ENCODE measurements at places on chromosomes 12 and 14.
A peak's percentile ranks its signal among the peaks of the same experiment; 100 is the strongest.

DNA sequence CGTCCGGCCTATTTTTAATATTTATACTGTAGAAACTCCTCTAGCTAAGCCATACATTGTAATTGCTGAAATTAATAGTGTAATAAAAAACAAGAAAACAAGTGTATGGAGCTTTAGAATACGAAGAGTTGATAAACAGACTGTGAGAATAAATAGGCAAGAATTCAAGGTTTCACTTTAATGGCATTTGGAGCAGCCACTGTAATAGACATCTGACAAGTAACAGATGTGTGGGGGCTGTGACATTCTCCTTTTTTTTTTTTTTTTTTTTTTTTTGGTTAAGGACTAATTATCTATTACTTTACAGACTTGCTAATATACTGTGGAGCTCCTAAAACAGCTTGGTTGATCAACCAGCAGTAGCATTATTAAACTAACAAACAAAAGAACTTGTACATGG lies 42.1 kb upstream of the CFAP54 start:
- DNase-seq, result no peak

DNA sequence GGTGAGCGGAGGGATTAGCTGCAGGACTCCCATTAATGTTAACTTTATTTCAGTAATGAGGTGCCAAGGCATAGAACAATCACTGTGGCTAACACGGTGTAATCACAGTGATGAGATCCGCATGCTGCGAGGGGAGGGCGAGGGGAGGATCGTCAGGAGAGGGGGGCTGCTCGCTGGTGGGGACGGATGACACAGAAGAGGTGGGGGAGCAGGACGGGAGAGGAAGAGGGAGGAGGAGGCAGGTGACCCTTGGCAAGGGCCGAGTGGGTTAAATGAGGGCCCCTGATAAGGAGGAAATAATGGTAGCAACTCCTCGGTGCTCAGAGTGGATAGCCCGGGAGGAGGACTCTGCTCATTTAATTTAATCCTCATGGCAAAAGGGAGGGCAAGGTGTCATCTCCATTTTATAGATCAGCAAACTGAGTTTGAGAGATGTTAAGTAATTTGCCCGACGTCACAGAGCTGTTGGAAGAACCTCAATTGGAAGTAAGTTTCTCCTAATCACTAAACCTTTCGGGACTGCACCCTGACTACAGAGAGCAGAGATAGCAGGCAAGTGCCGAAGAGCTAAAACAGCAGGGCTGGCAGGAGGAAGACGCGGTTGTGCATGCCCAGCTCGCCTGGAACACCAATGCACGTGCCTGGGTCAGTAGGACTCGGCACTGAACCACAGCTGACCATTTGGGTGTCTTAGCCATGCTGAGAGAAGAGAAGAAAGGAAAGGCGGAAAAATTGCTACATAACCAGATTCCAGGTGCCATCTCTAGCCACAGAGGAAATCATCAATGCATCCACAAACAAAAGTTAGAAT lies 43.0 kb downstream of the SPRING1 start:
- DNase-seq, result no peak

- DNase-seq, result no peak
Measured at GRCh38 chr12:14782756-14783155, 20.5 kb downstream of the WBP11 start.

GRCh38 chr12:110661337-110661972 lies 27.5 kb downstream of the HVCN1 start:
- peak; percentile 88 for DNase-seq

GRCh38 chr12:78470354-78471195 lies 394.0 kb upstream of the SYT1 start:
- DNase-seq, result no peak

- no peak for DNase-seq
Measured at GRCh38 chr12:45725631-45726602, 3.6 kb upstream of the ARID2 start.

- DNase-seq, result no peak
Measured at GRCh38 chr14:79701371-79701770, 509.9 kb downstream of the DIO2 start.

DNA sequence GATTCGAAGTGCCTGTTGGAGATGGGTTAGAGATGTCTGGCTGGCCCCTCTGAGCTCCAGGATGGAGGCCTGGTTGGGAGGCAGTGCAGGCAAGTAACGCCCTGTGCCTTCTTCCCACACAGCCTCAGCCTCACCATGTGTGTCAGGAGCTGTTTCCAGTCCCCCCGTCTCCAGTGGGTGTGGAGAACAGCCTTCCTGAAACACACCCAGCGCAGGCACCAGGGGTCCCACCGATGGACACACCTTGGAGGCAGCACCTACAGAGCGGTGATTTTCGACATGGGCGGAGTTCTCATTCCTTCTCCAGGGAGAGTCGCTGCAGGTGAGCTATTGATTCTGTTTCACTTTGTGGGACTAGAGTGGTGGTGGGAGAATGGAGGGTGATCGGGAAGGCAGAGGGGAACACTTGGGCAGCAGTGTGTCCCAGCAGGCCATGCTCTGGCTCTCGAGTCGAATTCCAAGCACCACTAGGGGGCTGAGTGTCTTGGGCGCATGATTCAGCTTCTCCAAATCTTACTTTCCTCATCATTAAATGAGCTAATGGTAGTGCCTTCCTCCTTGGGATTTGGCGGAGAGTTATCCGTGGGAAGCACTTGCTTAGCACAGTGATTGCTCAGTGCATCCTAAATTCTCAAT lies 6.8 kb downstream of the ACAD10 start:
- DNase-seq, result no peak

DNA sequence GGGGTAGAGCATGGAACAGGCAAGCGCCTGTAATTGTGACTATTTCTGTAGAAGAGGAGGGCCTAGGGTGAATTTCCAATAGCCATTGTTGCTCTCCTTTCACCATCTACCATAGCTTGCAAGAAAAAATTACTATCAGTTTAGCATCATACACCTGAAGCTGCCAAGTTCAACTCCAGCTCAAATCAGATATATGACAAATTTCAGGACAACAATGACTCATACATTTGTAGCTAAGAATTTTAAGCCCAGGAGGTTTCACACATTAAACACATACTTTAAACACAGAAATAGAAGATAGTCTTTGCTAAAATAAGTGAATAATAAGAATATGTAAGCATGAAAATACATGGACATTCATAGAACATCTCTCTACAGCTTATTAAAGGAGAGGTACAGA lies 17.6 kb upstream of the G2E3 start:
- no peak for DNase-seq

DNA sequence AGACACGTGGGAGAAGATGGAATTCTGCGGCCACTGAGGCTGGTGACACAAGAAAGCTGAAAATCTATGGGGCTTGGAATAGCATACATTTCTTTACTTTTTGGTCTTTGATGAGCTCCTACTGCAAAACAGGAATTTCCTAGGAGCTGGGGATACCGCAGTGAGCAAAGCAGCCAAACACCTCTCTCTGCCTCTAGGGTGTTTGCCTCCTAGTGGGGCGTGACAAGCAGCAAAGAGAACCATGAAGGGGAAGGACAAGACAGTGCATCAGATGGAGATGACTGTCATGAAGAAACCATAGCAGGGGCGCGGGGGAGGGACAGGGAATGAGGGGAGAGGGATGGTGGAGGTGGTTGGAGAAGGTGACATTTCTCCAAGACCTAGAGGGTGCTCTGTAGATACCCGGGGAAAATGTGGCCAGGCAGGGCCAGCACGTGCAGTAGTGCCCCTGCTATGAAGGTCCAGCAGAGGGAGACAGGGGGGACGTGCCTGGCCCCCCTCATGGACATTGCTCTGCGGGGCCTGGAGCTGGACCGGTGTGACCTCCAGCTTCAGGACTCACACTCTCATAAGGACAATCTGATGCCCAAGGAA lies 58.6 kb downstream of the SERPINA3 start:
- peak; percentile 11 for DNase-seq

- no peak for DNase-seq
Measured at GRCh38 chr12:72077111-72077820, 138.6 kb downstream of the TPH2 start.

GRCh38 chr12:64452559-64453329 lies 824 bp downstream of the TBK1 start:
- DNase-seq, result no peak

- no peak for DNase-seq
Measured at GRCh38 chr12:109191621-109192250, 75.3 kb downstream of the ACACB start.

GRCh38 chr12:51823875-51824565 lies 24.5 kb downstream of the FIGNL2 start:
- no peak for DNase-seq

- no peak for DNase-seq
Measured at GRCh38 chr12:130333341-130333740, 4.3 kb upstream of the PIWIL1 start.

DNA sequence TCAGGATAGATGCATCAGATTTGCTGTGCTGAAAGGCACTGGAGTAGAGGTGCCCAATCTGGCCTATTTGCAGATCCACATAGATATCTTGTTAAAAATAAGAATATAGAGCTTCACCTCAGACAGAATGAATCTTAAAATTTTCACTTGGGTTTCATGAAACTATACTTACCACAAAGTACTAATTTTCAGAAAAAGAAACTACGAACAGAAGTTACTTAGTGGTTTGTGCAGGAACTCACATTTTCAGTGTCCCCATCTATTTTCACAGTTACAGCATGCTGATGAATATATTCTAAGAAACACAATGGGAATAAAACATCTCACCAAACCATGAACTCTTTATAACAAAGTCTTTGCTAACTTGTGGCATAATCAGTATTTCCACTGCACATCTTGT lies 449.4 kb downstream of the RERGL start:
- DNase-seq, result no peak

- no peak for DNase-seq
Measured at GRCh38 chr12:124075841-124076240, 102.8 kb downstream of the ZNF664 start.

DNA sequence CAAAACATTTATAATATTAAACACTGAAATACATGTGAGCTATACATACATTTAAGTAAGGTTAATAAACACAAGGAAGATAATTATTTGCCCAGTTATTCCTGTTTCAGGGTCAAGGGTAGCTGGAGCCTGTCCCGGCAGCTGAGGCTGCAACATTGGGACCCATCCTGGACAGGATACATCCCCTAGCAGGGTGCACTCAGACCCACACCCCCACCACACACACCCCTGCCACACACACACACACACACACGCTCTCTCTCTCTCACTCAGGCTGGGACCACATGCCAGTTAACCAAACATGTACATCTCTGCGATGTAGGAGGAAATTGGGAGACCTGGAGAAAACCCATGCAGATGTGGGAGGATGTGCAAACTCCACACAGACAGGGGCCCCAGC lies 112.6 kb upstream of the TMCC3 start:
- no peak for DNase-seq

DNA sequence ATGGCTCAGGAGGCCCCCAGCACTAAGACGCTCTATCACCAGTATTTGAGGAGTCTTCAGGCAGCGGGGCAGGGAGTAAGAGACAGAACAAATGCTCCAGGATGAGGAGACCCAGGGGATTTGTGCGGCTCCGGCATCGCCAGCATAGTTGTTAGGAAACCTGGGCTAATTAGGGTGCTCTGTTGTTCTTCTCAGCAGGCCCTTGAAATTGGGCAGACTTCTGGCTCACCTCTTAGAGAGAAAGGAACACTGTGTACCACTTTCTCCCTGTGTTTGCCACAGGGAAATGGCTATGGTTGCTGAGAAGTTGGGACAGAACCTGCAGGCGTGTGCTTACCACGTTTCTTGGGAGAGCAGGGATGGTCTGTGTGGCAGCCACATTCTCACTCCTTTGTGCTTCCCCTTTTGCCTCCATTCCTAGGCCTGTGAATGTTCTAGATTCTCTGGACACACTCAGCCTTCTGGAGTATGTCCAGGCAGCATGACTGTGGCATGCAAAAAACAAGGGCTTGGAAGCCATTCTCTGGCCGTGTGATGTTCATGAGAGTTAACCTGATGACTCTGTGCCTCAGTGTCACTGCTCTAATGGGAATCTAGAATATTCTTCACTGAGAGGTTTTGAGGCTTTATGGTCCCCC lies 109.0 kb downstream of the CHST11 start:
- no peak for DNase-seq

GRCh38 chr14:92386637-92387036 lies 63.7 kb downstream of the SLC24A4 start:
- DNase-seq, result no peak

DNA sequence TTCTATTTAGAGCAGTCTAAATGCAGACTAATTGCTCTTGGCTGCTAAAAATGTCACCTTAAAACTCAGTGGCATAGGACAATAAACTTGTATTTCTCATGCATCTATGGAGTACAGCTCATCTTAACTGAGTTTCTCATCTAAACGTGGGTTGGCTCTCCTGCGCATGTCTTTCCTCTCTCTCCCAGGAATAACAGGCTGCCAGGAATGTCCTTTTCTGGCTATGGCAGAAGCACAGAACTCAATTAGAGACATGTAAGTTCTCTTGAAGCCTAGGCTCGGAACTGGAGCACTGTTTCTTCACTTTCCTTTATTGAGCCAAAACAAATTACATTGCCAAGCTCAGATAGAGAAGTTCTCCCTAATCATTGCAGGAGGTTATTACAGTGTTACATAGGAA lies 722.3 kb upstream of the FLRT2 start:
- DNase-seq, result no peak

DNA sequence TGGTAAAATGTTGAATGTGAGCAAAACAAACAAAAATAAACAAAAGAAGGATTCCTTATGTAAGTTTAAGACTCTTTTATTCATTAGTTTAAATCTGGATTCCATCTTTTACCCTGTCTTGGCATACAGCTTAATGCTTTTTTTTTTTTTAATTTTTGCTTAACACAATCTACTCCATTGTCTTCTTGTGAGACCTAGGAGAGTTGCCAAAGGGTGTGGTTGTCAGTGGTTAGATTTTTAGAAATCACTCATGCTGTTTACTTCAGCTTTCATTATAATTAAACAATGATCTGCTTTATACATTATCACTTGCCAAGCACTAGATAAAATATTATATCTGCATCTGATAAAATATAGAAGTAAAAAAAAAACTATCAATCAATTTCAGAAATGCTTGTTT lies 77.7 kb upstream of the KITLG start:
- no peak for DNase-seq

DNA sequence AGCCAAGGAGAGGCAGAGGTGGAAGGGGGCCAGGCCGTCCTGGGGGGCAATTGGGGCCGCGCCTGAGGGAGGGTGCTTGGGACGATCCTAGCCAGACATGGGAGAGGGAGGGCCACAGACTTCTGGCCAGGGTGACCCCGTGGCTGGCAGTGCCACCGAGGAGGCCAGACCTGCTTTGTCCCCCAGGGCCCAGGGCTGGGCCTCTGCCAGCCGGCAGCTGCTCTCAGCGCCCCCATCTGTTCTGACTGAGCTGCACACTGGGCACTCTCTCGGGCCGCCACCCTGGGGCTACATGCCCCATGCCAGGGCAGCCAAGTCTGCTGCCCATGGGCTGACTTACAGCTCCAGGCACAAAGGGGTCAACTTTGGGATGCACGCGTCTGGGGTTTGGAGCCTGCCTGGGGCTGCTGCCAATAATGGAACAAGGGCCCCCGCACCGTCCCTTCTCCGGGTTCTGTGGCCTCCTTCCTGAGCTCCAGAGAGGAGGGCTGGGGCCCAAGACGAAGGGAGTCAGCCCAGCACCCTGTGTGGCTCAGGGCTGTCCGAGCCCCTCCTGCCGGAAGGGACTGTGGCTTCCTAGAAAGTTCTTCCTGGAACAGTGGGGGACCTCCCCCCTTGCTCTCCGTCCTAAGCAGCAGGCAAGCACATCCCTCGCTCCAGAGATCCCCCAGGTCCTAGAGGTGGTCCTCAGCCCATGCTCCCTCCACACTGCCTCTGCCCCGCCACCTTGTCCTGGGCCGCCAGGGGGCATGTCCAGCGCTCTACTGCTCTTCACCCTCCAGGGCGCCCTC lies 1.1 kb downstream of the ADSS1 start:
- DNase-seq, result no peak

- no peak for DNase-seq
Measured at GRCh38 chr12:94141004-94141764, 7.2 kb upstream of the PLXNC1 start.

Measured in activated CD8-positive, alpha-beta memory T cell treated with anti-CD3 and anti-CD28 coated beads for 24 hours (primary cell).